HFFc6 (cell line): ENCODE measurements at places on chromosomes 2 and 18. TPM values are rescaled to one million over a fixed set of nuclear protein-coding genes. Genes with fewer than 3 reads are reported as not detected.

GRCh38 chr2:131031431-131031841 lies 61.8 kb downstream of the FAM168B start:
- DNase-seq = no peak
- H3K4me1 ChIP-seq = peaks cover 5% of the 10 kb centered on the region; the same call in 1 of the 2 replicates
- H3K27me3 ChIP-seq = peaks cover 36% of the 10 kb centered on the region
- H3K36me3 ChIP-seq = 0 out of 2 replicates have a peak, but pooled peaks cover 9% of the 10 kb centered on the region

DNA sequence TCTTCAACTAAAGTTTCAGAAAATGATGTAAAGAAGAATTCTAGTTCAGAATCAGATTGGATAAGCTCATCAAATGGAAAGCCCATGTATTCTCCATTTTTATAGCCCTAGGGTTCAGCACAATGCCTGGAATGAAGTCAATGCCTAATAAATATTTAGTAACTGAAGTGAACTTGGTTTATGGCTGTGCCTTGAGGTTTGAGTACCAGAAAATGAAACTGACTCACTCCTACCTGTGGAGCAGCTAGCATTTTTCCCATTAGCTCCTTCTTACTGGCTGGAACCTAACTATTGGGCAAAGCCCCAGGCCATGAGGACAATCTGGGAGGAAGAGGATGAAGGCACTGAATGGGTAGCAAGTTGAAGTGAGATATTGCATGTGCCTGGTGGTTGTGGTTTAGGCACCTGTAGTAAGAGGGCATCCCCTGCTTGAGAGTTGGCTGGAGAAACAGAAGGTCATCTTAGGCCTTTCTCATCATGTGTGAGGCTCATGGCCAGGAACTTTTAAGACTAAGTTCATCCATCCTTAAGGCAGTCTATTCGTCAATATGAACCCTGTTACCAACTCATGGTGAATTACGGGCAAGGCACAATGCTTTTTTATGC lies 85.0 kb upstream of the LYPD1 start:
- no peak for DNase-seq
- no peak overlapping the region for H3K4me3 ChIP-seq
- no peaks in the 10 kb centered on the region; the same call in none of the 2 replicates for H3K27me3 ChIP-seq
- H3K36me3 ChIP-seq = no peaks in the 10 kb centered on the region

Gene GBX2
- not detected in 3 replicates for total RNA-seq

Gene DOK6
- not detected in 3 replicates for total RNA-seq
